ENCODE measurements at places on chromosomes 11 and 22.

- no peak for DNase-seq
These were observed 39.3 kb upstream of the PICALM start for GRCh38 chr11:86108191-86108590.

- DNase-seq: no peak
These were observed 145.7 kb downstream of the TTC17 start for GRCh38 chr11:43504316-43504950.

GRCh38 chr11:12224537-12224893 is 114.1 kb downstream of the MICAL2 start:
- no peak for DNase-seq

- DNase-seq: no peak
These were observed at the start of gene LMO2 for GRCh38 chr11:33891714-33892327. Gene LMO2, minus strand, starts transcription at chr11:33892076. Its CDS starts 22,360 bp downstream, at chr11:33869716.

- DNase-seq: peak; percentile 8
These were observed 2.1 kb upstream of the DMC1 start for GRCh38 chr22:38572065-38572464.

DNA sequence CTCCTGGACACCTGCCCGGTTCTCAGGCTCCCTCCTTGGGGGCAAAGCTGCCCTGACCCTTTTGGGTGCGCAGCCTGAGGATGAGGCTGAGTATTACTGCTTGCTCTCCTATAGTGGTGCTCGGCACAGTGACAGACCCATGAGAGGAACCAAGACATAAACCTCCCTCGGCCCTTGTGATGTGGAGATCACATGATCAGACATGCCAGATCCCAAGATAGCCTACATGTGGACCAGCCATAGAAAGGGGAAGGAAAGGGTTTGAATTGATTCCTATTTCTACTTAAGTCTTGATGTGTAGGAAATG is 125.3 kb downstream of the VPREB1 start:
- no peak for DNase-seq

- DNase-seq: no peak
These were observed 6.4 kb downstream of the VPS51 start for GRCh38 chr11:65102142-65103095.

- no peak for DNase-seq
These were observed 728 bp downstream of the RPL3 start for GRCh38 chr22:39318507-39319283.

DNA sequence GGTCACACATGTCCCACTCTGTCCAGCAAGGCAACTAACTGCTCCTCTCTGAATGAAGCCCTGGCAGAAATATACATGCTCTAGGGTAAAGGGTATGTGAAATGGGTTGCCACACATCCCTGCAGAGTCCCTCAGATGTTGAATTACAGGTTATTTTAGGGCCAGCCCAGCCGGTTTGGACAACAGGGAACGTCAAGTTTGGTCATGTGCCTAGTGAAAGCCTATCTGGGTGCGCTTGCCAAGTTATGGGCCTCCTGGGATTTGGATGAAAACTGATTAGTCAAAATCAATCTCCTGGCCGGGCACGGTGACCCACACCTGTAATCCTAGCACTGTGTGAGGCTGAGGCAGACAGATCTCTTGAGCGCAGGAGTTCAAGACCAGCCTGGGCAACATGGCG is 10.4 kb downstream of the AP1B1 start:
- no peak for DNase-seq

- no peak for DNase-seq
These were observed 11.1 kb upstream of the OSM start for GRCh38 chr22:30277547-30278344.

DNA sequence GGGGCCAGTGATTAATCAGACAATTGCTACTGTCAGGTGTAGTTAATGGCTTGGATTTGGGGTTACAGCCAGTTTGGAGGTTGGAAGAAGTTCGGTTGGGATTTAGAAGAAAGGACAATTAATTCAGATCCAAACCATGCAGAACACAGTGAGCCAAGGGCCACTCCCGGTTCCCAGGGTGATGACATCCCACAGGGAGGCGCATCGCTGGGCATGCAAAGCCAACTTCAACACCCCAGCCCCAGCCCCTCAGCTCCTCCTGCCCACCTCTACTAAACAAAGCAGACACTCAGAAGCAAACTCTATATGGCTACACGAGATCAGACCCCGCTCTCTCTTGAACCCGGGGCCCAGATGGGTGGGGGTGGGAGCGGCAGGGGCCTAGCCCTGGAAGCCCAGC is 10.2 kb downstream of the MB start:
- DNase-seq: no peak

- DNase-seq: no peak
These were observed 6.5 kb upstream of the DRICH1 start for GRCh38 chr22:23638611-23639010.

DNA sequence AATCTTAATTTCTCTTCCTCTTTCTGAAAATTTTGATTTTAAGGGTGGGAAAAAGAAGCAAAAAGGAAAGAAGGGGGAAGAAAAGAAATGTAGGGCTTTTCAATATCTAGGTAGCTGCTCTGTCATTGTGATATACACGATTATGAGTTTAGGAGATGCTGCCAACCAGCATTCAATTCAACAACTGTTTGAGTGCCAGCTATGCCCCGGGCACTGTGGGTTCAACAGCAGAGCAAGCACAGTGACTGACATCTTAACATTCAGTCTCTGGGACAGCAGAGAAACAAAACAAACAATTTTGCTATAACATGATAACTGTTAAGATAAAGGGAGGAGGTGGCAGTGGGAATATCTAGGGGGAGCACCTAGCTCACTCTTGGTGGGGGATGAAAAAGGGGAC is 91.6 kb downstream of the DBX1 start:
- no peak for DNase-seq

DNA sequence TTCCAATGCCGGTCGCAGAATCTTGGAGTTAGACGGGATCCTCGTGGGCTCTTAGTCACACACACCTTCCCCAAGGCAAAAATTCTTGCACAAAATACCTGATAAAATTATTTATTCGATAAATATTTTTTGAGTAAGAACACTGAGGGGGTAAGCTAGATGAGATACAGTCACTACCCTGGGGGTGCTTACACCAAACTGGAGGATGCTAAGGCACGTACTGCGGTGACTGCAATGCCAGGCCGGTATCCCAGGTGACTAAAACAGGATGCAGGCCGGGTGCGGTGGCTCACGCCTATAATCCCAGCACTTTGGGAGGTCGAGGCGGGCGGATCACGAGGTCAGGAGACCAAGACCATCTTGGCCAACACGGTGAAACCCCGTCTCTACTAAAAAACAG is 1.7 kb upstream of the MRTFA start:
- DNase-seq: no peak

DNA sequence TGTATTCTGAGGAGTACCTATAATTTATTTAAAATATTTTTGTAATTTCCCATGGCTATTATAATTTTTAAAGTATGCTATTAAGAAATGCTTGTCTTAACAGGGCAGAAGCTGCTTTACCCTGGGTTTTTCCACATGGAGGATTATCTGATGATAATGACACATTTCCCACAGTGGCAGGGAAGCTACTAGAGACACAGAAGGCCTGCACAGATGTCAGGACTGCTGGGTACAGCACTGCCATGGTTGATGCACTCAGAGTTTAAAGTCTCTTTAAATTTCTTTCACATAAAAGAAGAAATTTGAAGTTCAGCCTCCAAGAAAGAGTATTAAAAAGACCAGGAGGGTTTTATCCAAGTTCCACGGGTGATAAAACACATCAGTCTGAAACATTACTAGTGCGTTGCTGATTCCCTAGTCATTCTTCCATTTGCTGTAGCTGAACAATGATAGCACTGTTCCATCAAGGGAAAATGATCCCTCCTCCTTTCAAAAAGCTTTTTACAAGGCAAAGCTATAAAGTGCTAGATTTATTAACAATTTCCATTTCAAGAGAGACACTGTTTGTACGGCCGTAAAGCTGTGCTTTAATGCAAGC is 363.0 kb downstream of the CNTN5 start:
- no peak for DNase-seq

GRCh38 chr11:65204646-65205601 is 23.2 kb downstream of the CAPN1 start:
- no peak for DNase-seq

GRCh38 chr22:37245740-37246139 is 1.7 kb upstream of the RAC2 start:
- no peak for DNase-seq

GRCh38 chr11:48207881-48208280 is 8.7 kb upstream of the OR4B1 start:
- DNase-seq: no peak

- no peak for DNase-seq
These were observed 29.6 kb downstream of the AMPD3 start for GRCh38 chr11:10484461-10485180.

- no peak for DNase-seq
These were observed 26.3 kb downstream of the PRCP start for GRCh38 chr11:82873919-82874333.

- no peak for DNase-seq
These were observed 33.2 kb downstream of the OR4A15 start for GRCh38 chr11:55401011-55401410.

DNA sequence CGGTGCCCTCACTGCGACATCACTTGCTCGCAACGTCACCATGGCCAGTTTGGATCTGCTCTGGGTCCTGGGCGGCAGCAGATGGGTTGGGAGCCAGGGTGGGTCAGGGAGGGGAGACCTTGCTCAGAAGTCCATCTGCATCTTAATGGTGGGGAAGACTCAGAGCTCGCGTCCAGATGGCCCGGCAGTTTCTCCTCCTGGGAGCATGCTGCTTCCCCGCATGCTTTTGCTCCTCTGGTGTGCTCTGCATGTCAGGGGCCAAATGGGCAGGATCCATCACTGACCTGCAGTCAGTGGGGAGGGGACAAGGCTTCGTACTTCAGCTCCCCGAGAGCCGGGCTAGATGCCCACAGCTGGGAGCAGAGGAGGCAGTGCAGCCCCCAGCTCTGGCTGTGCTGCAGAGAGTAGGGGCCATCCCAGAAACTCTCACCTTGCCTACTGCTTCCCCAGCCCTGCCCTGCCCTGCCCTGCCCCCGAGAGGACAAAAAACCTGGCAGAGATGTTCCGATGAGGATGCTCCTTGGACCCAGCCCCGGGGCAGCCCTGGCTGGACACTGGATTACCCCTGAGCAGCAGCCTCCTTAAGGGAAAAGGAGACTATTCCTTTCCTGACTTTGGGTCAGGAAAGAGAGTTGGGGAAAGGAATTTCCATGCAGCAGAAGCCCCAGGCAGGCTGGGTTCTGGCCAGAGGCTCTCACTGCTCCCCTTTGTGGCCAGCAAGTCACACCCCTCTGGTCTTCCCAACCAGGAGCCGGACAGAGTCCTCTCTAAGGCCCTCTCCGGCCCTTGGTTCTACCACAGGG is 149.9 kb downstream of the PKNOX2 start:
- DNase-seq: no peak

DNA sequence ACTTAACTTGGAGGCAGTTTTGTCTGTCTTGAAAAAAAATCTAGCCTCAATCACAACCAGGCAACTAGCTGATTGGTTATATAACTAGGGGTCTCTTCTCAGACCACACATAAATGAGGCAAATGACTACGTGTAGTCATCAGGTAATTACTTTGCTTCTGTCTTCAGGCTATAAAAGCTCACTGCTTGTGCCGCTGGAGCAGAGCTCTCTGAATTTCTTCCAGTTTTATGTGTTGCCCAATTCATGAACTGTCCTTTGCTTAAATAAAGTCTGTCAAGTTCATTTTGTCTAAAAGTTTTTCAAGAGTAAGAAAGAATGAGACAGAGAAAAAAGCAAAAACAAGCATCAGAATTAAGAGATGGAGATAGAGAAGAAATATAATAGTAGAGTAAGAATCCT is 93.4 kb downstream of the MUC15 start:
- no peak for DNase-seq

- peak; percentile 63 for DNase-seq
These were observed at the start of gene HMOX1 for GRCh38 chr22:35380537-35381423. Gene HMOX1, plus strand, starts transcription at chr22:35381096. Its CDS starts 78 bp downstream, at chr22:35381174.

Data from fibroblast of skin of left biceps (primary cell).